ENCODE measurements at places on chromosomes 7 and 10. TPM values are rescaled to one million over a fixed set of nuclear protein-coding genes. Genes with fewer than 3 reads are reported as not detected.

- H3K4me3 ChIP-seq: no peak overlapping the region
- DNase-seq: peak; percentile 47
- no peak overlapping the region for H3K27ac ChIP-seq
- H3K27me3 ChIP-seq: no peaks in the 10 kb centered on the region
- no peaks in the 10 kb centered on the region for H3K4me1 ChIP-seq
Measured at GRCh38 chr10:112689327-112690072, 242.5 kb downstream of the VTI1A start.

DNA sequence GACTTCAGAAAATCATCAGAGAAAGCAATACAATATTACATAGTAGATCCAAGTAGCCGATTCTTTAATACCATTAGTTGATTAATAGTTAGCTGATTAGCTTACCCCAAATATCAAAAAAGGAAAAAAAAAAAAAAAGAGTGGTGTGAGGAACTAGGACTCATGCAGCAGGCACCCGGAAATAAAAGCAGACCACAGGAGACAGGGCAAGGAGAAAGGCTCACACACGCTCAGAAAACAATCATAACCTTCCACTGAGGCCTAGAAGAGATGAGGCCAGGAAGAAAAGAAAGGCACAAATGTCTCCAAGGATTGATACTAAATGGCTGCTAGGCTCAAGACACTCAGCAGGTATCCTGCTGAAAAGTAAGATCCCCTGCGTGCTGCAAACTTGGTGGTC is 25.9 kb downstream of the TRDMT1 start:
- no peaks in the 10 kb centered on the region for H3K36me3 ChIP-seq
- no peak for DNase-seq
- H3K27ac ChIP-seq: no peak overlapping the region
- no peaks in the 10 kb centered on the region for H3K27me3 ChIP-seq

- no peak overlapping the region for H3K27ac ChIP-seq
- H3K4me1 ChIP-seq: peaks cover 14% of the 10 kb centered on the region
- no peak for DNase-seq
- H3K4me3 ChIP-seq: no peak overlapping the region
- no peaks in the 10 kb centered on the region for H3K27me3 ChIP-seq
Measured at GRCh38 chr10:50219646-50220045, 31.7 kb downstream of the ASAH2 start.

- no peak for DNase-seq
- H3K36me3 ChIP-seq: no peaks in the 10 kb centered on the region
- no peaks in the 10 kb centered on the region for H3K4me1 ChIP-seq
- H3K4me3 ChIP-seq: no peak overlapping the region
Measured at GRCh38 chr7:90472805-90473540, 3.5 kb downstream of the PTTG1IP2 start.

GRCh38 chr10:58373442-58373827 is 11.8 kb upstream of the TFAM start:
- no peak overlapping the region for H3K27ac ChIP-seq
- DNase-seq: no peak
- no peak overlapping the region for H3K4me3 ChIP-seq
- H3K36me3 ChIP-seq: no peaks in the 10 kb centered on the region

GRCh38 chr7:138970952-138971351 is 10.2 kb downstream of the KIAA1549 start:
- no peak overlapping the region for H3K4me3 ChIP-seq
- no peak for DNase-seq
- no peaks in the 10 kb centered on the region for H3K4me1 ChIP-seq
- no peaks in the 10 kb centered on the region for H3K27me3 ChIP-seq
- no peaks in the 10 kb centered on the region for H3K36me3 ChIP-seq
- H3K27ac ChIP-seq: no peak overlapping the region

- no peaks in the 10 kb centered on the region for H3K4me1 ChIP-seq
- H3K27me3 ChIP-seq: no peaks in the 10 kb centered on the region
- H3K4me3 ChIP-seq: no peak overlapping the region
- H3K27ac ChIP-seq: no peak overlapping the region
- no peaks in the 10 kb centered on the region for H3K36me3 ChIP-seq
- DNase-seq: no peak
Measured at GRCh38 chr10:35614312-35614711, 9.2 kb downstream of the GJD4 start.

GRCh38 chr10:47054974-47055373 is 143.7 kb downstream of the PTPN20 start:
- no peaks in the 10 kb centered on the region for H3K36me3 ChIP-seq
- H3K4me1 ChIP-seq: no peaks in the 10 kb centered on the region
- H3K27ac ChIP-seq: no peak overlapping the region
- no peak overlapping the region for H3K4me3 ChIP-seq
- no peaks in the 10 kb centered on the region for H3K27me3 ChIP-seq

GRCh38 chr7:429828-430180 is 89.8 kb downstream of the PDGFA start:
- no peak overlapping the region for H3K27ac ChIP-seq
- H3K4me1 ChIP-seq: no peaks in the 10 kb centered on the region
- no peaks in the 10 kb centered on the region for H3K27me3 ChIP-seq
- H3K4me3 ChIP-seq: no peak overlapping the region

DNA sequence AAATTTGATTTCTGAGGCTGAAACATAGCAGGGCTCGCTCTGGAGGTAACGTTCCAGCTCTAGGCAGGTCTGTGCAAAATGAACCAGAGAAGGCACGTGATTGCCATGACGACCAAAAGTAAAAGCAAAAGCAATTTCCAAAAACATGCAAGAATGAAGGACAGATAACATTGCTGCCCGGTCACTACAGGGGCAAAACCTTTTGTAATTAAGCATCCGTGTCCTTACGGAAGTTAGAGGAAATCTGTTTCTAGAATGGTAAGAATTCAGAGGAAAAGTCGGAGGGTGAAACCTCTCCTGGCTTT is 2.9 kb downstream of the KLF6 start:
- no peak for DNase-seq
- H3K27me3 ChIP-seq: no peaks in the 10 kb centered on the region
- H3K4me3 ChIP-seq: peak overlapping the region; percentile 87
- H3K4me1 ChIP-seq: peaks cover 24% of the 10 kb centered on the region

DNA sequence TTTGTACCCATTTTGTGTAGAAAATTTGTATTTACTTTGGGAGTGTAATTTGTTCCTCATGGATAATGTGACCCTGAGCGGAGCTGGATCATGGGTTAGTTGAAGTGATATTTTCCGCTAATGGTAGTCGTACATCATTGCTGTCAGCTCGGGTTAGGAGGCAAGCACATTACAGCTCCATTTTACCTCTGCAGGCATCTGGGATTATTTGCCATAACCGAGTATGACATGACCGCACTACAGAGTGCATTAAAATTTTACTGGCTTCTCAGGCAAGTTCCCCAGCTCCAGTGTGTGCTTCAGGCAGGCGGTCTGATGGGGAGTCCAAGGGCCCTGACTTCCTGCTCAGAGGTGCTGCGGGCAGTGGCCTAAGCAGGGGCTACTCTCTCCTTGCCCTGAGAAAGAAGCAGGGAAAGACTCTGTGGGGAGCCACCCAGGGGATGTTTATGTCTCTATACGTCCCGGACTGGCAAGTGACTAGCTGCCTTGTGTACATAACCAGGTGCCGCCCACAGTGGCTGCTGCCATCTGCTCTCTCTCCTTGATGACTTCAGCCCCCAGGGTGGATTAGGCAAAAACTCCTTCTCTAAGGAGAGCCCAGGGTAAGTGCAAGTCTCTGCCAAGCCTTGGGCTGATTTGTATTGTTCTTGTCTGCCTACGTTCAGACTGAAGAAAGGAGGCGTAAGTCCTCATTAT is 685.3 kb upstream of the GALNT17 start:
- H3K36me3 ChIP-seq: no peaks in the 10 kb centered on the region
- no peaks in the 10 kb centered on the region for H3K4me1 ChIP-seq
- no peak for DNase-seq

DNA sequence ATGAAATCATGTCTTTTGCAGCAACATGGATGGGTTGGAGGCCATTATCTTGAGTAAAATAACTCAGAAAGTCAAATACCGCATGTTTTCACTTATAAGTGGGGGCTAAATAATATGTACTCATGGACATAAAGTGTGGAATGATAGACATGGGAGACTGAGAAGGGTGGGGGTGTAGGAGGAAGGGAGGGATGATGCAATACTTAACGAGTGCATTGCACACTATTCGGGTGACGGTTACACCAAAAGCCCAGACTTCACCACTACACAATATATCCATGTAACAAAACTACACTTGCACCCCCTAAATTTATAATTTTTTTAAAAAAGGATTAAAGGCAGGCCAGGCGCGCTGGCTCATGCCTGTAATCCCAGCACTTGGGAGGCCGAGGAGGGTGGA is 13.6 kb downstream of the LGI1 start:
- H3K4me1 ChIP-seq: no peaks in the 10 kb centered on the region
- H3K4me3 ChIP-seq: no peak overlapping the region
- no peak overlapping the region for H3K27ac ChIP-seq
- no peaks in the 10 kb centered on the region for H3K36me3 ChIP-seq
- H3K27me3 ChIP-seq: no peaks in the 10 kb centered on the region

DNA sequence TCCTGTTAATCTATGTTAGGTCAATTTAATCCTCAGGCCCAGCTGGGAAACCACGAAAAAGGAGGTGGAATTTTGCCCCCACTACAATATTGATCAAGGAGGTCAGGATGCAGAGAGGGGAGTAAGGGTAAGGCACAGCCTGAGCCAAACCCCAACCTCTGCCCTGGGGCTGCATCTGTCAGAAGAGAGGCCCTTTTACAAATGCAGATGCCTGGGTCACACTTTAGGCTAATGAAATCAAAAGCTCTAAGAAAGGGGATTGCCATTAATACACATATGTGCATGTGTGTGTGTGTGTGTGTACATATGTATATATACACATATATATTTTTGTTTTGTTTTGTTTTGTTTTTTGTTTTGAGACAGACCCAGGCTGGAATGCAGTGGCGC is 25.5 kb upstream of the TRUB1 start:
- H3K4me1 ChIP-seq: no peaks in the 10 kb centered on the region
- H3K36me3 ChIP-seq: no peaks in the 10 kb centered on the region
- H3K4me3 ChIP-seq: no peak overlapping the region
- H3K27ac ChIP-seq: no peak overlapping the region
- H3K27me3 ChIP-seq: no peaks in the 10 kb centered on the region

DNA sequence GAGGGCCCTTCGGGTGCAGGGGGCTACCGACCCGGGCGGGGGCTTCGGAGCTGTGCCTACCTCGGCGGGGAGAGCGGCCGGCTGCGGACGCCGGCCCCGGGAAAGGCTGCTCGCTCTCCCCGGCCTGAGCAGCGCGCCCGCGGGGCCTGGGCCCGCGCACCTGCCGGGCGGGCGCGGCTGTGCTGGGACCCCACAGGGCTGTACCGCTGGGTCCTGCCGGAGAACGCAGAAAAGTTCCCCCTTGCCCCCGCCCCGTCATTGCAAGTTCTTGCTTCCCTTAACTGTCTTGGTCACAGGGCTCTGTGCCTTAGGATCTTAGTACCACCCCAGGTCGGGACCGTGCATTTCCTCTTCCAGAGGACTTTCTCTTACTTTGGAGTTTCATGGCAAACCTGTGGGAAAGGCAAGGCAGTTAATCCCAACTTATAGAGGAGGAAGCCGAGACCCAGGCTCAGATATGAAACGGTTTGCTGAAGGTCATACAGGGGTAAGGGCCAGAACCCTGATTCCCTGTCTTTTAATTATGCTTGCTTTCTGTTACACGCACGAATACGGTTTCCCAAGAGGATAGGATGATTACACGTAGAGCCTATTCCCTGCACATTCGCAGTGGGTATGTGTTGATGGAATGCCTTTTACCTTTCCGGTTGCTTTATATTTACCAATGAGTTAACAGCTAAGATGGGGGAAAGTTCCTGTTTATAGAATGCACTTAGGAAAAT is 652 bp downstream of the PCGF5 start:
- peak; percentile 55 for DNase-seq
- H3K36me3 ChIP-seq: no peaks in the 10 kb centered on the region
- H3K27me3 ChIP-seq: no peaks in the 10 kb centered on the region
- H3K4me3 ChIP-seq: peak overlapping the region; percentile 85
- peaks cover 16% of the 10 kb centered on the region for H3K4me1 ChIP-seq
- H3K27ac ChIP-seq: peak overlapping the region; percentile 94

DNA sequence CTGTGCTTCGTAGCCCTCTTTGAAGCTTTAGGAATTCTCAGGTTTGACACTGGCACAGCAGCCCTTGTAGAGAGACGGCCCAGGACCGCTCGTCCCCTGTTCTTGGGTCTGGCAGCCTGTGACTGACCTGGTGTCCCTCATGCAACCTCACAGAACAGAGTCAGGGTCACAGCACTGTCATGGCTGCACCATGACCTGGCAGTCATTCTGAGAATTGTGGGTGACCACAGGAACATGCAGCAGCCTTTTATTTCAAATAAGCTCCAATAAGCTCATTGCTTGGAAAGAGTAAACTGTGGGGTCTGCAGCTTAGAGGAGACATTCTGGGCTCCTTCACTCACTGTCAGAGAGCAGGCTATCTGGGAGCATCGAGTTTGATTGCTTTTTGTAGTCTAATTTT is 42.5 kb downstream of the MYO1G start:
- H3K27me3 ChIP-seq: no peaks in the 10 kb centered on the region
- H3K27ac ChIP-seq: no peak overlapping the region
- no peaks in the 10 kb centered on the region for H3K36me3 ChIP-seq

DNA sequence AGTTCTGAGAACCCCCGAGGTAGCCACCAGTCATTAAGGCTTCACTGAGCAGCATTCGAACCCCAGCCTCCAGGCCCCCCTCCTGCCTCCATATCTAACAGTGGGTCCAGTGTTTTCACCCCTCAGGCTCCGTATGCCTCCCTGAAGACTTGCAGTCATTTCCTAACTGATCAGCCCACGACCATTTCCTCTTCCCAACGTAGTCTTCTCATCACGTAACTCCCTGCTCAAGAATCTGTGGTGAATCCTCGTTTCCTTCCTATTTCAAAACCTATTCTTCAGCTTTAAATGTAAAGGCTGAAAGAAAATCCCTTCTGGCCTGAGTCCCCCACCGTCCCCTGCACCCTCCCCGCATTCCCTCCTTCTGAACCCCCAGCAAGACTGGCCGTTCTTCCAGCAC is 21.1 kb downstream of the FRMD4A start:
- H3K4me3 ChIP-seq: no peak overlapping the region
- no peaks in the 10 kb centered on the region for H3K27me3 ChIP-seq
- no peaks in the 10 kb centered on the region for H3K36me3 ChIP-seq
- no peak overlapping the region for H3K27ac ChIP-seq
- no peak for DNase-seq

GRCh38 chr7:123674399-123675180 is 18.9 kb downstream of the LMOD2 start:
- no peaks in the 10 kb centered on the region for H3K27me3 ChIP-seq
- H3K4me1 ChIP-seq: peaks cover 23% of the 10 kb centered on the region
- no peak overlapping the region for H3K4me3 ChIP-seq

DNA sequence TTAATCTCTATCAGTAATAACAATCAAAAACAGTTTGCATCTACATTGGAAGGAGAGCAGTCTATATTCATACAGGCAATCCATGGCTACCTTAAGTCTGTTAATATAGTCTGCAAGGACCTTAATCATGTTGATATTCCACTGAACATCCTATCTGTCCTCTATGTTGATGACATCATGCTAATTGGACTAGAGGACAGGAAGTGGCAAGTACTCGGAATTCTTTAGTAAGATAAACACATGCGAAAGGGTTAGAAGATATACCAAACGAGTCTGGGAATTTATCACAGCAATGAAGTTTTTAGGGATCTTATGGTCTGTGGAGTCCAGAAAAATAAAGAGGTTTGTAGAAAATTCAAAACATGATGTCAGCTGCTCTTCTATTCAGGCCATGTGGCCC is 11.3 kb upstream of the SAMD9L start:
- no peaks in the 10 kb centered on the region for H3K36me3 ChIP-seq
- no peak overlapping the region for H3K4me3 ChIP-seq
- no peak overlapping the region for H3K27ac ChIP-seq
- no peaks in the 10 kb centered on the region for H3K4me1 ChIP-seq
- DNase-seq: no peak
- H3K27me3 ChIP-seq: no peaks in the 10 kb centered on the region

The HOXA2 gene
- not detected for total RNA-seq

The GRID2IP gene
- 0.05 TPM for total RNA-seq

The IFIT3 gene
- total RNA-seq: 11.2 TPM

The PRR15 gene
- total RNA-seq: 0.42 TPM

The SCART1 gene
- 1.0 TPM for total RNA-seq

The CYP3A5 gene
- total RNA-seq: 774 TPM

The BLNK gene
- 9.9 TPM for total RNA-seq

The UCN3 gene
- not detected for total RNA-seq

The EPO gene
- total RNA-seq: 6.3 TPM

The AQP1 gene
- 11.3 TPM for total RNA-seq

All from right lobe of liver (tissue), 6 donors.